Upper lobe of left lung (tissue), 6 donors: ENCODE measurements at places on chromosomes 3 and 15. TPM values are rescaled to one million over a fixed set of nuclear protein-coding genes. Genes with fewer than 3 reads are reported as not detected.

Gene TP53BP1
- total RNA-seq: 32.1 TPM

Gene WDR49
- total RNA-seq: 37.3 TPM

Gene ABHD14A
- total RNA-seq: 26.6 TPM

Gene GLCE
- total RNA-seq: 12.5 TPM

Gene MELTF
- 3.6 TPM for total RNA-seq

Gene XCR1
- total RNA-seq: 0.37 TPM

Gene ACTC1
- not detected for total RNA-seq

Gene HESX1
- total RNA-seq: 0.74 TPM

Gene DUOXA2
- not detected for total RNA-seq

Gene C2CD4A
- 0.15 TPM for total RNA-seq

Gene ADIPOQ
- not detected for total RNA-seq

DNA sequence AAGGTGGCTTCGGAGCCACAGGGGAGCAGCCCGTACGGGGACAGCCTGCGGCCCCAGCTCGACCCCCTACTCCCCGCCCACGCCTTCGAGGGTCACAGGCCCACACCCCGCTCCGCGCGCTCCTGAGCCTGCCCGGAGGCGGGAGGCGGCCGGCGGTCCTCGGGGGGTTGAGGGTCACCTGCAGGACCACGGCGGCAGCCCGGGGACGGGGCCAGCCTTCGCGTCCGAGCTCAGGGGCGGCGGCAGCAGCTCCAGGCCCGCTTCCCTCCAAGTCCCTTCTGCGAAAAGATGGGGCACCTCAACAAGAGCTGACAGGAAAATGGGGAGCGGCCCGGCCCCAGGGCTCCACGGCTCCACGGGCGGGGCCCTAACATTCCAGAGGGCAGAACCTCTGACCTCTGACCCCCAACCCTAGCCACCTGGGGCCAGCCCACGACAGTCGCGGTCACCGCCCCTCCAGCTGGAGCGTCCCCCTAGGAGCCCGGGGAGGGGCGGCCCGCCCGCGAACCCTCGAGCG lies 428 bp downstream of the LYSMD4 start:
- no peaks in the 10 kb centered on the region for H3K27me3 ChIP-seq
- no peak for DNase-seq
- H3K4me1 ChIP-seq: peaks cover 24% of the 10 kb centered on the region
- peaks cover 14% of the 10 kb centered on the region for H3K36me3 ChIP-seq
- peak overlapping the region; percentile 81 for H3K4me3 ChIP-seq
- peak overlapping the region; percentile 79 for H3K27ac ChIP-seq

GRCh38 chr3:49626101-49626581 lies 48.0 kb upstream of the APEH start:
- DNase-seq: no peak
- no peaks in the 10 kb centered on the region for H3K27me3 ChIP-seq
- no peaks in the 10 kb centered on the region for H3K36me3 ChIP-seq
- no peaks in the 10 kb centered on the region for H3K4me1 ChIP-seq
- no peak overlapping the region for H3K4me3 ChIP-seq
- no peak overlapping the region for H3K27ac ChIP-seq

DNA sequence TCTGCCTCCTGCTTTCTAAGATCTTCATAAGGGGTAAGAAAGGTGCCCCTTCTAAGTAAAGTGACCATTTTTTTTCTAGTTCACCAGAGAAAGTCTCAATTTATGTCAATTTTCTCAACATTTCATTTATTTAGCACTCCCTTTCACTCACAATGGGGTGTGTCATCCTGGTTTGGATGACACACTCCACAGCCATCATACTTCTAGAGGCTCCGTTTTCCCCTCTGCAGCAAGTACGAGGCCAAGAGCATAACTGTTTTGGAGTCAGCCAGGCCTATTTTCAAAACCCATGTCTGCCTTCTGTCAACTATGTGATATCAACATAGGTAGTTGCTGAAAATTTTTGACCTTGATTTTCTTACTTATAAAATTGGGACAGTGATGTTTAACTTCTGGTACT lies 703.2 kb downstream of the NLGN1 start:
- no peak overlapping the region for H3K27ac ChIP-seq
- no peaks in the 10 kb centered on the region for H3K27me3 ChIP-seq
- H3K4me1 ChIP-seq: no peaks in the 10 kb centered on the region
- no peak overlapping the region for H3K4me3 ChIP-seq

GRCh38 chr15:89095073-89095472 lies 6.8 kb downstream of the ABHD2 start:
- H3K4me3 ChIP-seq: no peak overlapping the region
- H3K27me3 ChIP-seq: no peaks in the 10 kb centered on the region
- H3K4me1 ChIP-seq: peaks cover 65% of the 10 kb centered on the region

- H3K27me3 ChIP-seq: no peaks in the 10 kb centered on the region
- H3K27ac ChIP-seq: no peak overlapping the region
- no peaks in the 10 kb centered on the region for H3K36me3 ChIP-seq
- DNase-seq: no peak
Observed at GRCh38 chr3:140223631-140224030, 288.6 kb downstream of the CLSTN2 start.

- no peaks in the 10 kb centered on the region for H3K4me1 ChIP-seq
- no peaks in the 10 kb centered on the region for H3K27me3 ChIP-seq
- no peak overlapping the region for H3K27ac ChIP-seq
- H3K36me3 ChIP-seq: no peaks in the 10 kb centered on the region
- DNase-seq: no peak
Observed at GRCh38 chr3:114428044-114428595, 134.3 kb downstream of the TIGIT start.

GRCh38 chr3:188198760-188199327 lies 44.9 kb downstream of the LPP start:
- no peaks in the 10 kb centered on the region for H3K27me3 ChIP-seq
- H3K36me3 ChIP-seq: no peaks in the 10 kb centered on the region
- H3K27ac ChIP-seq: no peak overlapping the region
- no peak for DNase-seq

GRCh38 chr15:23616536-23616935 lies 31.1 kb downstream of the MAGEL2 start:
- H3K36me3 ChIP-seq: no peaks in the 10 kb centered on the region
- H3K27ac ChIP-seq: no peak overlapping the region
- no peak for DNase-seq
- no peak overlapping the region for H3K4me3 ChIP-seq
- H3K4me1 ChIP-seq: no peaks in the 10 kb centered on the region
- H3K27me3 ChIP-seq: no peaks in the 10 kb centered on the region

GRCh38 chr3:184815046-184815930 lies 3.3 kb downstream of the VPS8 start:
- no peak overlapping the region for H3K4me3 ChIP-seq
- peaks cover 28% of the 10 kb centered on the region for H3K4me1 ChIP-seq
- no peaks in the 10 kb centered on the region for H3K27me3 ChIP-seq
- H3K27ac ChIP-seq: peak overlapping the region; percentile 10
- DNase-seq: no peak

DNA sequence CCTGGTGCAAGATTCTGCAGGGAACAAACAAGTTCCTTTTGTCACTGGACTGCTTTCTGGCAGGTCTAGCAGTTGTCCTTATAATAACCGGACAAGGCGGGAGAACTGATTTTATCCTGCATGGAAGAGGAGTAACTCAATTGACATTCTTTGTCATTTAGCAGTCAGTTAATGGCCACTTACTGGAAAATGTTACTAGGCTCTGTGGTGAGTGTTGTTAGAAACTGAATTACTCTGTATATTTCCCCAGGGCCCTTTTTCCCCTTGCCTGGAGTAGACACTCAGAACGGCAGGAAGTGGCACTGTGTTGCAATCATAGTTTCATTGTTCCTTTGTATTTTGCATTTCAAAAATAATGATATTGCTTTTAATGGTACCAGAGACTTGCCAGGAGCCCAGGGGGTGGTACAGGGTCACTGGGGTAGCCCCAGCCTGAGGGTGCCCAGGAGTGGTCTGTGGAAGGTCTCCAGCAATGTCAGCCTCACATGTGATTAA lies 318.6 kb upstream of the LRRFIP2 start:
- H3K4me3 ChIP-seq: no peak overlapping the region
- H3K27ac ChIP-seq: peak overlapping the region; percentile 37
- peak; percentile 40 for DNase-seq
- H3K27me3 ChIP-seq: no peaks in the 10 kb centered on the region
- no peaks in the 10 kb centered on the region for H3K36me3 ChIP-seq

DNA sequence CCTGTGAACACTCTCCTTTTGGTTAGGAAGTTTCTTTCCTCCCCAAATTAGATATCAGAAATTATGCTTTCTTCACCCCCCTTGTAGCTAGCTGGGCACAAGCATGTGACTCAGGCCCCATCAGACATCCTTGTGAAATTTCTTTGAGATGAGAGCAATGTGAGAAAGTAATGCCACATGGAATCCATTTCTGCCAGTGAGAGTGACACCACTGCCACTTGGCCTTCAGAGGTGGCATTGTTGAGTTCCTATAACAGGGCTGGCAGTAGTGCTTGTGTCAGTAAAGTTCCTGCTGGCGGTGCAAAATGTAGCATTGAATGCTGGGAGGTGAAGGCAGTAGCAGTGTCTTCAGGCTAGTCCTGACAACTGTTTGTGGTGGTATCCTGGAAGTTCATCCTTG lies 80.7 kb upstream of the ZNF280D start:
- no peaks in the 10 kb centered on the region for H3K4me1 ChIP-seq
- DNase-seq: no peak
- H3K4me3 ChIP-seq: no peak overlapping the region
- no peak overlapping the region for H3K27ac ChIP-seq
- H3K27me3 ChIP-seq: no peaks in the 10 kb centered on the region
- no peaks in the 10 kb centered on the region for H3K36me3 ChIP-seq

DNA sequence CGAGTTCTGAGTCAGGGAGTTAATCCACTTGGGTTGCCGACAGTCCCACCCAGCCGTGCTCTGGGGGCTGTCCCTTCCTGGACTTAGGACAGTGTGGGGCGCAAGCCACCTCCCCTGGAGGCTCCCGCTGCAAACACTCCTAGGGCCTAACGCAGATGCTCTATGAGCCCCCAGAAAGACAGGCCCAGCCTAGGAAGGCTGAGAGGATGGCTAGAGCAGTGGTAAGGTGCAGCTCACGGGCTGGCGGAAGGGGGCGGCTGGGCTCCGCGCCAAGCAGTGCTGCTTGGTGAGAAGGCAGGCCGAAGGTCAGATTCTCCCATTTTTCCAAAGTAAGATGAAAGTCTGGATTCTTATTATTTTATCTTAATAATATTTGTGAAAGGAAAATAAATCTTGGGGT lies 84.6 kb upstream of the ALDH1L1 start:
- DNase-seq: peak; percentile 84
- H3K27me3 ChIP-seq: no peaks in the 10 kb centered on the region
- no peaks in the 10 kb centered on the region for H3K36me3 ChIP-seq
- peaks cover 44% of the 10 kb centered on the region for H3K4me1 ChIP-seq

DNA sequence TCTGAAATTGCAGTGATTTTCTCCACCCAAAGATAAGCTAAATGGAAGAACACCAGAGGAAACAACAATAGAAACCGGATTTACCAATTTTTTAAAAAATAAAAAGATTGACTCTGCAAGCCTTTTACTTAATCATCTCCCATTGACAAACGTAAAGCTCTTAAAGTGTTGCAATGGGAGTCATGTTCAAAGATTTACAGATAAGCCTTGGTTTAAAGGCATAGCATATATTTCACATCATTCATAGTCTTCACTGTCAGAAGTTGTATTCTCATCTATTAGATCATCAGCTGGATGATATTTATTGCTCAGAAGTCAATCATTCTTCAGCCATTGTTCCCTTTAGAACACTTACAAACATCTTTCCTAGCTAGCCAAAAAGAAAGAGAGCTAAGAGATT lies 397.6 kb downstream of the GBE1 start:
- no peaks in the 10 kb centered on the region for H3K4me1 ChIP-seq
- H3K4me3 ChIP-seq: no peak overlapping the region
- H3K27ac ChIP-seq: no peak overlapping the region

DNA sequence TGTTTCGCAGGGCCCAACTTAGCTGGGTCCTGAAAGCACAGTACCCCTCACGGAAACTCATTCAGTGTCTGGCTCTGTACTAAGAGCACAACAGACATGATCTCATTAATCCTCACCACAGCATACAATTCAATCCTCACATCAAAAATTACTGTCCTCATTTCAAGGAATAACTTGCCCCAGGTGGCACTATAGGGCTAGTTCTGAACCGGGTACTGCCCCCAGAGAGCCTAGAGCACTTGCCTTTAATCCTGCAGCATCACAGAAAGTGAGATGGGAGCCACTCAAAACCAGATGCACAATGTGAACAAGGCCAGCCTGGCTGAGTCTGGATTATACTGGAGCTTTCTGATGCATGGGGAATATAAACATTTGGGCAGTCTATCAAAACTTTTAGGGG lies 122.6 kb downstream of the OSBPL10 start:
- no peak overlapping the region for H3K27ac ChIP-seq
- no peaks in the 10 kb centered on the region for H3K4me1 ChIP-seq
- no peaks in the 10 kb centered on the region for H3K27me3 ChIP-seq
- H3K4me3 ChIP-seq: no peak overlapping the region
- DNase-seq: no peak
- H3K36me3 ChIP-seq: no peaks in the 10 kb centered on the region

DNA sequence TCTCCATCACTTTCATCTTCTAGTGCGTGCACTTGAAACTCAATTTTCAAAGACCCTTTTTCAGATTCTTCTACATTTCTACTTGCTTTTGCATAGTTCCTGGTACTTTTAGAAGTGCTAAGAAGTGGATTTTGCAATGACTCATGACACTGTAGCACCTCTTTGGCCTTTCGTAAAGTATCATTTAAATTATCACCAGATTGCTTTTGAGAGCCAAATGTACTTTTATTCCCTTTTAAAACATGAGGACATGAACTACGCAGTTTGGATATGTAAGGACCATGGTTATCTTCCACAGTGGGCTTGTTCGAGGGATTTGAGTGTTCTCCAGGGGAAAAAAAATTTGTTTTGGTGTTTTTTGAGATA lies 40.5 kb downstream of the ZNF106 start:
- no peaks in the 10 kb centered on the region for H3K27me3 ChIP-seq
- H3K4me1 ChIP-seq: no peaks in the 10 kb centered on the region
- H3K36me3 ChIP-seq: peaks cover 49% of the 10 kb centered on the region
- peak overlapping the region; percentile 19 for H3K27ac ChIP-seq
- H3K4me3 ChIP-seq: no peak overlapping the region

GRCh38 chr3:15271785-15272381 lies 60.5 kb downstream of the SH3BP5 start:
- no peak overlapping the region for H3K4me3 ChIP-seq
- peak overlapping the region; percentile 78 for H3K27ac ChIP-seq
- no peaks in the 10 kb centered on the region for H3K36me3 ChIP-seq
- DNase-seq: no peak
- peaks cover 78% of the 10 kb centered on the region for H3K4me1 ChIP-seq

DNA sequence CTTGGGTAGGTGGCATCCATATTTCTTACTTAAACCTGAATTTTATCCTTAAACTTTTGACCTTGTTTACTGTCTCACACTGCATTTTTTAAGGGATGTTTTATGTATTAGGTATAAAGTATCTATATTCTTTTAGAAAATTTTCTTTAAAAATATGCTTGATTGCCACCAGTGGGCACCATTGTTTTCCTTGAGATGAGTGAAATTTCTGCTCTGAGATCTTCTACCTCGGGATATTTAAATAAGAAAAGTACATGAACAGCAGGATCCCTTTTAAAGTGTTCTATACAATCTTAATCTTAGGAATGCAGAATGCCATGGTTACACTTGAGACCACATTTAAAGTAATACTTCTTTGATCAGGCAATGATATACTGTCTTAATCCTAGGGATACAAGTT lies 108.7 kb downstream of the SLMAP start:
- DNase-seq: no peak
- no peaks in the 10 kb centered on the region for H3K27me3 ChIP-seq
- H3K27ac ChIP-seq: no peak overlapping the region
- no peaks in the 10 kb centered on the region for H3K36me3 ChIP-seq
- no peaks in the 10 kb centered on the region for H3K4me1 ChIP-seq
- H3K4me3 ChIP-seq: no peak overlapping the region
